NCI-H1930 (cell line): ENCODE measurements at places on chromosomes 3 and 15.

GRCh38 chr3:177449360-177450006, 252.2 kb upstream of the TBL1XR1 start:
- no peak for DNase-seq

- DNase-seq, result no peak
These were observed 57.2 kb downstream of the NIPA2 start for GRCh38 chr15:22895465-22896190.

DNA sequence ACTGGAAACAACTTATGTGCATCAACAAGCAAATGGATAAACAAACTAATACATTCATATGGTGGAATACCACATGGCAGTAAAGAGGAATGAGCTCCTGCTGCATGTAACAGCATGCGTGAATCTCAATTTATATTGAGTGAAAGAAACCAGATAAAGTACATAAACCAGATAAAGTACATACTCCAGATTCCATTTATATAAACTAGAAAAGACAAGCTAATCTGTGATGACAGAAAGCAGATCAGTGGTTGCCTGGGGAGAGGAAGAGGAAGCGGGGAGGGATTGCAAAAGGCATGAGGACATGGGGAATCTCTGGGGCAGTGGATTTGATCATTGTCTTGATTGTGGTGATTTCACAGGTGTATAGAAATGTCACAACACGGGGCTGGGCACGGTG, 34.2 kb downstream of the LIMD1 start:
- no peak for DNase-seq

DNA sequence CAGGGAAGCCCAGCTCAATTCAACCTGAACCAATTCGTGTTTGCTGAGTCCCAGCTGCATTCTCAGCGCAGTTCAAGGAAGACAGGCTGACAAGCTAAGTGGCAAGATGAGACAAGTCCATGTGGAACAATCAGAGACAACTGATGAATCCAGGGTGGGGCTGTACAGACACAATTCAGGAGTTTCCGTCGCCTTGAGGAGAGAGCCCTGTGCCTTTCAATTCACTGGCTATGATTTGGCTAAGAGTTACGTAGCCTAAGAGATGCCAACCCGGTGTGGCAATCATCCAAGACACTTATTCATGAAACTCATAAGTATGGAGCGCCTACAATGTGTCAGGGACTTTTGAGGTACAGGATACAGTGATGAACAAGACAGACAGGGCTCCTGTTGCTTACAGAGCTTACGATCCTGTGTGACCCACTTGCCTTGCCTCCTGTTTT, 15.5 kb upstream of the ZBED2 start:
- DNase-seq, result no peak

GRCh38 chr3:192855434-192855833, 62.2 kb downstream of the MB21D2 start:
- DNase-seq, result no peak

- DNase-seq, result no peak
These were observed 160.0 kb downstream of the FRMD5 start for GRCh38 chr15:44034933-44035624.

DNA sequence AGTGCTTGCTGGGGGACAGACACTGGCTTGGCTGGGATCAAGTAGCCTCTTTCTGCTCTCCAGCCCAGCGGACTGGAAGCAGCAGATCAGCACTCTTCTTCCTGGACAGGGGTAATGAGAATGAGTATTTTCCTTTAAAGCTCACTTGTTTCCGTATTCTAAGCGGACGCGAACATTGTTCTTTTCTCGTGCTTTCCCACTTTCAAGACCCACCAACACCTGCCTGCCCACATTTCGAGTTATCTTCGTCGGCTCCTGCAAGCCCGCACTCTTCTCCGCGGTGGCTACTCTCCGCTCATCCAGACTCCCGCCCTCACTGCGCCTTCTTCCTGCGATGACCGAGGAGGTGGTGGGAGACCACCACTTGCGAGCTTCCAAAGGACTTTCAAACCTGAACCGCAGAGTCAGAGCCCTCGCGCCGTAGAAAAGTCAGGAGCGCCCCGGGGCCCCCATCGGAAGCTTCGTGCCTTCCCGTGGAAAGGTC, 1.6 kb upstream of the PPM1L start:
- DNase-seq, result no peak

- DNase-seq, result peak; percentile 5
These were observed 615 bp downstream of the VPS18 start for GRCh38 chr15:40894681-40895448.

GRCh38 chr15:100869151-100869999, 10.3 kb upstream of the ALDH1A3 start:
- DNase-seq, result no peak

DNA sequence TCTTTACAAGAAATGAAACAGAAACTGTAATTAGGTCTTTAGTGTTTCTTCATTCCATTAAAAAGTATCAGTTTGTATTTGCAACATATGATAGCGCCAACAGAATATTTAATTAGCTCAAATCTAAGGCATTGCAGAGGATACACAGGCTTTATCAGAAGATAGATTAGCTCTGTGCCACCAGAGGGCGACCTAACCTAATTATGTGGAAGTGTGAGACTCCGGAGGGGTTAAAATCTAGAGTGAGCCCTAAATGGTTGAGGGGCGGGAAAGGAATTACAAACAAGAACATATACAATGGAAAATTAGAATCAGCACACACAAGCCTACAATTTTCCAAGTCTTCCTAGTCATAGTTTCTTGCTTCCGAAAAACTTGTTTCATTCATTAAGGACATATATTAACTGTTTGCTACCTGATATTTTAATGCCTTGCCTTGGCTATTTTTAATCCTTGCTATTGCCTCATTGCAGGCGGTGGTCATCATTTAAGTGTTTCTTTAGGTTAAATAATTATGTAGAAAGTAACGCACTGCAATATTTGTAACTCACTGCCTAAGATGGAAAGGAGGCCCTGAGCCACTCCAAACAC, 18.0 kb upstream of the RYR3 start:
- DNase-seq, result peak; percentile 16

GRCh38 chr3:9168241-9168741, 81.2 kb downstream of the SRGAP3 start:
- DNase-seq, result no peak

- DNase-seq, result no peak
These were observed 510.2 kb upstream of the MDFIC2 start for GRCh38 chr3:70822669-70823068.

- DNase-seq, result no peak
These were observed 62.3 kb upstream of the ARL8B start for GRCh38 chr3:5059782-5060181.

GRCh38 chr3:40877631-40878463, 321.5 kb upstream of the CTNNB1 start:
- DNase-seq, result no peak

DNA sequence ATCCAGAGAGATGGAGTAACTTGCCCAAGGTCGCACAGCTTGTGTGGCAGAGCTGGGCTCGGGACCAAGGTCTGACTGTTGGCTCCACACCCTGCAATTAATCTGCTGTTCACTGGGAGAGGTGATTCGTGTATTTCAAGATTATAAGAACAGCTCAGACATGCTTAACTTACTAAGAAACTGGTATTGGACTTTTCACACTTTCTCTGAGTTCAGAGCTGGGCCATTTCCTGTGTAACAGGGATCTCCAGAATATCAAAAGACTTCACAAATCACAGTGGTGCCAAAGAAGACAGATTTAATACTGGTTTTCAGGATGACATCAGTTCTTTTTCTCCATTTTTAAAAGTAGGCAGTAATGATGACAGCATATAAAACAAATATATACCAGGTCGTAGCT, 156.8 kb upstream of the UBE2E1 start:
- DNase-seq, result no peak

GRCh38 chr3:49929291-49930167, at the start of gene MON1A:
Gene MON1A (minus strand): TSS chr3:49929811. CDS start chr3:49913346, 16,465 bp downstream.
- peak; percentile 63 for DNase-seq

GRCh38 chr3:100880845-100881244, 112.4 kb downstream of the ABI3BP start:
- DNase-seq, result no peak

GRCh38 chr3:107368654-107369398, 8.4 kb upstream of the CCDC54 start:
- DNase-seq, result no peak

DNA sequence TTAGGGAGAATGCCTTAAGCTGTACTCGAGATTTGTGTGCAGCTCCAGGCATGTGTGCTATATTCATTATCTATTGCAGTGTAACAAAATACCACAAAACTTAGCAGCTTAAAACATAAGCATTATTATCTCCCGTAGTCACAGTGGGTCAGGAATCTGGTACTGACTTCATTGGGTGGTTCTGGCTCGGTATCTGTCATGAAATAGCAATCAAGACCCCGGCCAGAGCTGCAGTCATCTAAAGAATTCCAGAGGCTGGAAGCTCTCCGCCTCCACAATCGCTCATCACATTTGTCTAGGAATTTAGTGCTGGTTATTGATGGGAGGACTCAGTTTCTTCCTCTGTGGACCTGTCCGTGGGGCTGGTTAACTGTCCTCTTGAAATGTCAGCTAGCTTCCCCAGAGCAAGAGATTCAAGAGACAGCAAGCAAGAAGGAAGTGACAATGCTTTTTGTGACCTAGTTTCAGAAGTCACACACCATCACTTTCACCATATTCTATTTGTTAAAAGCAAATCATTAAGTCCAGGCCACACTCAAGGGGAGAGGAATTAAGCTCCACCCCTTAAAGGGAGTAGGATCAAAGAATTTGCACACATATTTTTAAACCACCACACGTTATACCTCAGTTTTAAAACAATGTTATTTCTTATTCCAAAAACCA, 76.1 kb downstream of the TOP2B start:
- DNase-seq, result no peak

- DNase-seq, result no peak
These were observed 35.8 kb upstream of the LRRFIP2 start for GRCh38 chr3:37210230-37210629.

GRCh38 chr15:90212221-90213098, 11.3 kb downstream of the SEMA4B start:
- DNase-seq, result no peak

DNA sequence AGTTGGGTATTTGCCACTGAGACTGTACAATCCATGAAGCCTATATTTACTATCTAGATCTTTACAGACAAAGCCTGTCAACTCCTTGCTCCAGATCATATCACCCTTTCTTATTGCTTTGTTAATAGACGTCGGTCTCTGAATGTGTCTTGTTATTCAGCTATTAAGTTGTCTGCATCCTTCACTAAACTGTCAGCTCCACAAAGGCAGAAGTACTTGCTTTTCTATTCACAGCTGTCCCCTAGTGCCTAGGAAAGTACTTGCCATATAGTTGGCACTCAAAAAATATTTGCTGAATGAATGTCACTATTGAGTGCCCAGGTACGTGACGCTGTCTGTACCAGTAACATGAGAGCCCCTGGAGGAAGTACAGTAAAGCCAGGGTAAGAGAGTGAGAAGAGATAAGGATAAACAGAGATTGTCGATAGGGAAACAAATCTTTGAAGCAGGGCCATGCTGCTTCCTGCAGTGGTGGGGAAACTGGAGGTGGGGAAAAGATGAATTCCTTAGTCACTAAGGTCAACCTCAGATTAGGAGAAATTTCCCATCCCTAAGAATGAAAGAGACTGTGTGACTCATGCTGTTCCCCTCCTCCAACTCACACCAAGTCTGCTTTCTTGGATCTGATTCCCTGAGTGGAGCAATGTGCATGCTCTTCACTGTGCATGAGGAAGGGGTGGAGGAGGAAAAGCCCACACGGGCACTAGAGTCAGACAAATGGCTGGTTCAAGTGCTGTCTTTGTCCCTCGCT, 36.3 kb downstream of the PRICKLE2 start:
- DNase-seq, result no peak

- DNase-seq, result no peak
These were observed 42.1 kb upstream of the HES1 start for GRCh38 chr3:194093842-194094241.

- no peak for DNase-seq
These were observed 27.4 kb downstream of the TASOR start for GRCh38 chr3:56655709-56656108.

DNA sequence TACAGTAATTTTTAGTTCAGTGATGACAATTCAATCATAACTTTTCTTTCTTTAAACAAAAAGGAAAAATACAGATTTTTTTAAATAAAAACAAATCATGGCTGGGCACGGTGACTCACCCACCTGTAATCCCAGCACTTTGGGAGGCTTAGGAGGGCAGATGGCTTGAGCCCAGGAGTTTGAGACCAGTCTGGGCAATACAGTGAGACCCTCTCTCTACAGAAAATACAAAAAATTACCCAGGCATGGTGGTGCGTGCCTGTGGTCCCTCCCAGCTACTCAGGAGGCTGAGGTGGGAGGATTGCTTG, 25.6 kb upstream of the ATG7 start:
- DNase-seq, result no peak

DNA sequence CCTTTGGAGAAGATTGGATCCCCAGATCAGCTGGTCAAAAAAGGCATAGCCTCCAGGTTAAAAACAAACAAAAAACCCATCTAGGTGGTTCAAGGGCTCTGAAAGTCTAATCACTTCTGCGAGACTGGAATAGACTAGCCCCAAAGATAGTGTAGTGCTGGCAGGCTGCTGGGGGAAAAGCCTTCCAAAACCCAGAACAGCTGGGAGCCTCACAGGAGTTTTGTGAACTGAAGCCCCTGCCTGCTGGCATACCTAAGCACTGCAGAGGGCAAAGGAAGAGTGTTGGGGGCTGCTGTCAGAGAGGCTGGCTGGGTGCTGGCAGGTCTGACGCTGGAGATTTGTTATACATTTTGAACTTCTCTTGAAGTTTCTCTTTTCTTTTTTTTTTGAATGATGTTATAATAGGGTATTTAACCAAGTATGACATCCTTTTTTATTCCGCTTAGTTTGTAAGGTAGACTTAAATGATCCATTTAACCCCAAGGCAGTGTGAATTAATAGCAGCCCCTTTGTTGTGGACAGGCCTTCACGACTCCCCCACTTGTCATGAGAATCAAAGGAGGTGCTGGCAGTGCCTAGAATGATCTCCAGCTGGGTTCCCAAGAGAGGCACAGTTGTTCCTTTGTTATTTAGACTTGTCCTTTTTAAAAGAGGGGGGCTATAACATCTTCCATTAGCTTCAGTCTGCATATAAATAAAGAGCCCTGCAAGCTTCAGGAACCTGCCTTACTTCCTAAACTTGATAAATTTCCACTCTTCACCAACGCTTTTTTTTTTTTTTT, 53.9 kb downstream of the CRTC3 start:
- DNase-seq, result no peak

DNA sequence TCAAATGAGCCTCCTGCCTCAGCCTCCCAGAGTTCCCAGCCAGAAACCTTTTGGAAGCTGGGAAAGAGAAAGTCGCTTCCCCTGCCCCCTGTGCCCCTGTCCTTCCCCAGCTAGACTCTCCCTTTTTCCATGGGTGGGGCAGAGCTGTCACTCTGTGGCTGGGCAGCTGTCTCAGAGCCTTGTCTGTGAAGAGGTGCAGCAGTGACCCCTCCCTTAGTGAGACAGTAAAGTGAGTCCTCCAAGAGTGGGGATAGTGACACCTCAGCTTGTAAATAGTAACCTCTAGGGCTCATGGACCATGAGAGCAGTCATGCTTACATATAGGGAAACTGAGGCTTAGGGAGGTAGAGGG, 76.3 kb downstream of the SMAD6 start:
- no peak for DNase-seq

GRCh38 chr3:58025406-58025805, 17.2 kb downstream of the FLNB start:
- no peak for DNase-seq
